ENCODE measurements at places on chromosomes 13 and 19.

GRCh38 chr13:112688560-112689302, 1.1 kb upstream of the ATP11A start:
- no peak for DNase-seq

DNA sequence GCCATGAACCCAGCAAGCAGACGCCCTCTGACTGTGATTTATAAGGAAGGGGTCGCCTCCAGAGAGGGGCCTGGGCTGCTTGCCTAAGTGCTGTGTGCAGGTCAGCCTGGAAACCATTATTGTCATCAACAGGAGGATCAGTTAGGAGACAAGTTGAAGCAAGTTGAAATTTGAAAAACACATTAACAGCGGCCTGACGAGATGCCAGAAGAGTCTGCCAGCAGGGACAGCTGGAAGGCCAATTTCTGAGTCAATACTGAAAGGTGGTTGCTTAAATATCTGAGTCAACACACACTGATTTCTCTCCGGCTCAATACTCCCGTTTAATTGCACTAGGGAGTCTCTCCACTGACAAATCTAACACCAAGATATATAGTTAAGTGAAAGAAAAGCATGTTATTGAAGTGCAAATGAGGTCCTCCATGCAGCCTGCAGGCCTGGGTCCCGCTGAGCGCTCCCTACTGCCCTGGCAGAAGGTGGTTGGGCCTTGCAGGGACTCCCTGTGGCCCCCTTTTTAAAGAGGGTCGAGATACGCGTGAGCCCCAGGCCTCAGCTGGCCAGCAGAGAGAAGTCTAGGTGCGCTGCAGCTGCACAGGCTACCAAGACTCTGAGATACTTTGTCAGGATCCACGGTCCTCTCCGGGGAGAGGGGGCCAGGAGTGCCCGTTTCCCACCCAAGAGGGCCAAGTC, 91.1 kb downstream of the RNASEH2B start:
- no peak for DNase-seq

GRCh38 chr19:31784671-31785101, 435.4 kb upstream of the TSHZ3 start:
- no peak for DNase-seq

DNA sequence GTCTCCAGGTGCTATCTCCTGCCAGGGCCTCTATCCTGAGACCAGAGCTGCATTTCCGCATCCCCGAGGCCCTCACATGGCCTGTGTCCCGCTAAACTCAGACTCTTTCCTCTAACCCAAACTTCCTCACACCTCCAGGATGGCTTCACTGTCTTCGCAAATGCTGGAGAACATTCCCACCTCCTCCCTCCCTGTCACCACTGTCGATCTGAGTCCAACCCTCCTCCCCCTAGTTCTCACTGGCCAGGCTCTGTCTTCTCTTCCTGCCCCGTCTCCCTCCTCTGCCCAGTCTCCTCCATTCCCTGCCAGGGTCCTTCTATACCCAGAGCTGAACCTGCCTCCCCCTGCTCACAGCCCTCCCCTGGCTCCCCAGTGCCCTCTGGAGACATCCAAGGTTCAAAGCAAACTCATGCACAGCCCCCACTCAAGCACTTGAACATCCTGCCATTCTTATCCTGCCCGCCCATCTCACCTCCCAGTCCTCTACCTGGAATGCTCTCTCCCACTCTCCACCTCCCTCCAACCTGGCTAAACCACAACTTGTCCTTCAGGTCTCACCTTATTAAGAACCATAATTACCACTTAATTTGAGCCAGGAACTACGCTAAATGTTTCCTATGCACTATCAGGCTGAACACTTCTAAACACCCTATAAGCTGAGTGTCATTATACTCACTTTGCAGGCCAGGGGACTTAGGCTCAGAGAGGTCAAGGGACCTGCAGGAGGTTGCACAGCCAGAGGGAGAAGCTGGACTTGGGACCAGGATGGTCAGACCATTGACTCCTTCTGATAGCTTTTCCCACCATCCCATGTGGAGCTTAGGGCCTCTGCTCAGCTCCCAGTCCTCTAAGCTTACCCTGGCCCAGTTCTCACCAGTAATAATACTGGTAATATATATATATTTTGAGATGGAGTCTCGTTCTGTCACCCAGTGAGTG, 961 bp upstream of the VSIG10L start:
- no peak for DNase-seq

- DNase-seq: no peak
Measured at GRCh38 chr19:43812688-43813087, 10.4 kb upstream of the LYPD5 start.

- no peak for DNase-seq
Measured at GRCh38 chr19:43798026-43798545, 4.2 kb downstream of the LYPD5 start.

GRCh38 chr13:83943530-83944279, 61.4 kb upstream of the SLITRK1 start:
- DNase-seq: no peak

DNA sequence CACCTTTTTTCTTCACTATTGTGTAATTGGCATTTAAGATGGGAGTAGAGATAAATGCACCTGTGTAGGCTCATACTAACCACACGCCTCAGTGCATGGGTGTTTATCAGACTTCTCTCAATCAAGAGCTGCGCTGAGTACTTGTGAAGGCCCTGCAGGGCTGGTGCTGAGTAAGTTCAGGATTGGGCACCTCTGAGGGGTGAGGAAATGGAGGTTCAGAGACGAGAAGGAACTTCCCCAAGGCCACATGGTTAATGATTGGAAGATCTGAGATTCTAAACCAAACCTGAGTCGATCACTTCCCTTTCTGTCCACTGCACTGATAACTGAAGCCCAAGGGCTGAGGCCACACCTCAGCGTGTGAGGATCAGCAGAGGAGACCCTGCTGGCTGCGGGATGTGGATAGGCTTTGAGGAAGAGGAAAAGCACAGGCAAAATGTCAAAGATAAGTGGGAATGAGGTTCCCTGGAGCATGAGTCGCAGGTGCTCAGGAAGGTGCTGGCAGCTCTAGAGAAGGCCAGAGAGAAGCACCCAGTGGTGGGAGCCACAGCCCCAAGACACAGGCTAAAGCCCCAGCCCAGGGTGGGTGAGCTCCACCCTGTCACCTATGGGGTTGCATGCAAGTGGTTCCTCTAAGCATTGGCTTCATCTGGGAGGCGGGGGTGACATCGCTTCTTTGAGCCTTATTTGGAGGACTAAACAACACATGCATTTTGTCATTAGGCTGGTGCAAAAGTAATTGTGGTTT, 32.3 kb upstream of the GJB6 start:
- DNase-seq: no peak

GRCh38 chr19:3753631-3754410, 7.7 kb downstream of the APBA3 start:
- no peak for DNase-seq

- no peak for DNase-seq
Measured at GRCh38 chr19:19745496-19746285, 12.8 kb upstream of the ZNF14 start.

GRCh38 chr13:51879133-51879532, 17.4 kb downstream of the CCDC70 start:
- no peak for DNase-seq

DNA sequence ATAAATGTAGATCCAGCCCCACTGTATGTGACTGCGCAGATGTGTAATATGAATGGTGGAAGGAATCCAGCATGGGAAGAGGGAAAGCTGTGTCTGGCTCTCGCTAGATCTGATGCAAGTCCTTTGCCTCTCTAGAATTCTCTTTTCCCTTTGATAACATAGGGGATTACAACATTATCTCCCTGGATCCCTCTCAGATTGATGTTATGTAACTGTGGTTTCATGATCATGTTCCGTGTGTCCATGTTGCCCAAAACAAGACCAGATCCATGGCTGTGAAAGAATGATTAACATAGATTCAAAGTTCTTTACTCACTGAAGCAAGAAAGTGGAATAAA, 184.0 kb upstream of the UBL3 start:
- DNase-seq: no peak

DNA sequence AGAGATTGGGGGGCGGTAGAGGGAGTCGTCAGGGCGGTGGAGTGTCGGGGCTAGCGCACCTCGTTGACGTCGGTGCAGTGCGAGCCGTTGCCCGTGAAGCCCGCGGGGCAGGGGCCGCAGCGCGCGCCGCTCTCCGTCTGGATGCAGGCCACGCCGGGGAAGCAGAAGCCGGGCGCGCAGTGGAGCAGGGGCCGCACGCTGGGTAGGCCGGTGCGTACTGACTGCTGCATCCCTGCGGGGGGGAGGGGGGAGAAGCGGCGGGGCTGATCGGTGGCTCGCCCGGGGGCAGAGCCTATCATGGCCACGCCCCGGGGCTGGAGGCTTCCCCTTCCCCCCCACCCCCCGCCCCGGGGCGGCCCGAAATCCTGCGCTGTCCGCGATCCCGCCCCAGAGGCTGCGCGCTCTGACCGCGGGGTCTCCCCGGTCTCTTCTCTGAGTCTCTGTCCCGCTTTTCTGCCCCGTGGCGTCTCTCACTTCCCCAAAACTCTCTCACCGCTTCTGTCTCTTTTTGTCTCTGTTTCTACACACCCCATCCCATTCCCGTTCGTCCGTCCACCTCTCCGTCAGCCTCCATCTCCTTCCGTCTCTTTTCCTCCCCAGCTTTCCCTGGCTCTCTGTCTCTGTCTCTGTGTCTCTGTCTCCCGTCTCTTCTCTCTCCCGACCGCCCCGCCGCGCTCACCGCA, 1.1 kb downstream of the COMP start:
- no peak for DNase-seq

DNA sequence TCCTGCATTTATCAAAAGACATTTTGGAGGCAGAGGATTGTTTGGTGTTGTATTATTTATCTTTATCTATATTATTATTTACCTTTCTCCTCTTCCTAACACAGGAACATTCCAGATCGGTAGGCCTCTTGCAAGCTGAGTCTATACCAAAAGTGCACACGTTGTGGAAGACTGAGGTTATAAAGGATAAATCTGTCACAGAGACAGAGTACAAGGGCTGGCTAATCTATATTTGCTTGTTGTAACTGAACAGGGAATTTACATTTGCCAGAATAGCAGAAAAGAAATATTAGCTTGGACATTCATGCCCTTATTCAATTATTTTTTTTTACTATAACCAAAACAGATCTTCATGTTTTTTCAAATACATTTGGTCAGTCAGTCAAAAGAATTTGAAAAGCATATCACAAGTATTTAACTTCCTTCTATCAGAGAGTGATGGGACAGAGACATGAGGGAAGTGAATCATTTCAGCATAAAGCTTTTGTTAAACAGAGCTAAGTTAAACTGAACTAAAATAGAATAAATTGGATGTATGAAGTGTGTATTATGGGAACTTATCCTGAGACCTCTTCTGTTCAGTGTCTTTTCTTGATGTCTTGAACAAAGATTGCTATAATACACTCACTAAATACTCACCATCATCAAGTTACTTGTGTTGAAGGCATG, 352.5 kb downstream of the DNAJC15 start:
- DNase-seq: no peak

DNA sequence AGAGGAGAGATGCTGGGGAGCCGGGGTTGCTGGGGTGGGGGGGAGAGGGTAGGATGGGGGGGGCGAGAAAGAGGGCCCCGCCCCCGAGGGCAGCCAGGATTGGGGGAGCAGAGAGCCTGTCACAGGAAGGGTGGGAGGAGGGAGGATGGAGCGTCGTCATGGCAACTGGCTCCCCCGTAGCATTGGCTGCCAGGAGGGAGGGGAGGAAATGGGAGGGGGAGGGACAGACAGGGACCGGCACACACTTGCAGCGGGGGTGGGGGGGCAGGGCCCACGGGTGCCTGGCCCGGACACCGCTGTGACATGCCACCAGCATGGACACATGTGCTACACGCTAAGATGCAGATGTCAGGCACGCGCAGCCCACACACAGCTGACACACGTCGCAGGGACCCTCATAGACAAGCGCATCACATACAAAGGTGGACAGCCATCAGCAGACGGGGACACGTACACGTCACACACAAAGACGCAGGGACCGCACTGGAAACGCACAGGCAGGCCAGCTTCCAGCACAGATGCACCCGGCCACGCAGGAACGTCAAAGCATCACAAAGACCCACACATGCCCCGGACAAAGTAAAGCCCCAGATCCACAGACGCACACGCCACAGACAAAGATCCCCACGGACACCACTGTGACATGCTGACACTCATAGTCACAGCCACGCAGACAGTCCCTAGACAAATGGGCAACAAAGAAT, at the start of gene LMTK3:
Gene LMTK3 (minus strand): TSS at position 36 of the 704 bp plus-strand sequence. CDS start 259 bp downstream, outside the sequence.
- no peak for DNase-seq

- peak; percentile 73 for DNase-seq
Measured at GRCh38 chr19:55452749-55453346, 8.6 kb downstream of the ISOC2 start.

- no peak for DNase-seq
Measured at GRCh38 chr19:48113190-48113917, 2.7 kb upstream of the PLA2G4C start.

GRCh38 chr13:76014406-76015318, 378.5 kb downstream of the LMO7 start:
- DNase-seq: no peak

GRCh38 chr13:40517486-40518480, 148.7 kb downstream of the FOXO1 start:
- no peak for DNase-seq

- DNase-seq: no peak
Measured at GRCh38 chr13:23462815-23463559, 29.5 kb upstream of the SACS start.

DNA sequence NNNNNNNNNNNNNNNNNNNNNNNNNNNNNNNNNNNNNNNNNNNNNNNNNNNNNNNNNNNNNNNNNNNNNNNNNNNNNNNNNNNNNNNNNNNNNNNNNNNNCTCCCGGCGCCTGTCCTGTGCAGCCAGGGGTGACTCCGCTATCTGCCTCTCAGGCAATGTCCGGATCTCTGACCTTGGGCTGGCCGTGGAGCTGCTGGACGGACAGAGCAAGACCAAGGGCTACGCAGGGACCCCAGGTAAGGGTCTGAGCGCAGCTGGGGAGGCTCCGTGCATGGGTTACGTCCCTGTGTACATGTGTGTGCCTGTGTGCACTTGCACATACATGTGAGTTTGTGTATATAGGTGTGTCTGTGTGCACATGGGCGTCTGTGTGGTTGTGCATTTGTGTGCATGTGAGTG, 36.1 kb upstream of the TMEM255B start:
- DNase-seq: no peak

DNA sequence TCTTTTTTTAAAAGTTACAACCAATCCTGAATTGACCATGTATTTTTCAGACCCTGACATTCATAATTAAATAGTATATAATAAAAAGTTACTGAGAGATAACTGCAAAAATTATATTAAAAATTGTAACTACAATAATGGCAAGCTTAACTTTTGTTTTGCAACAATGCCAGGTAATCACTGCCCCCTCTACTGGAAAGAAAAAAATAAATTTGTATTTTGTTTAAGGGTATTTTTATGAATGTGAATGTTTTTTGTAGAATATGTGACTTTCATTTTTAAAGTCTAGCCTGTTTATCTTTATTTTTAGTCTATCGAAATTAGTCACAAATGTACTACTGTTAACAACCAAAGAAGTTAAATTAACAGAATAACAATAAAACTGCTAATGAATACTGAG, 21.7 kb downstream of the MRPS31 start:
- no peak for DNase-seq

- DNase-seq: no peak
Measured at GRCh38 chr13:77696006-77696878, 1.2 kb upstream of the SLAIN1 start.

DNA sequence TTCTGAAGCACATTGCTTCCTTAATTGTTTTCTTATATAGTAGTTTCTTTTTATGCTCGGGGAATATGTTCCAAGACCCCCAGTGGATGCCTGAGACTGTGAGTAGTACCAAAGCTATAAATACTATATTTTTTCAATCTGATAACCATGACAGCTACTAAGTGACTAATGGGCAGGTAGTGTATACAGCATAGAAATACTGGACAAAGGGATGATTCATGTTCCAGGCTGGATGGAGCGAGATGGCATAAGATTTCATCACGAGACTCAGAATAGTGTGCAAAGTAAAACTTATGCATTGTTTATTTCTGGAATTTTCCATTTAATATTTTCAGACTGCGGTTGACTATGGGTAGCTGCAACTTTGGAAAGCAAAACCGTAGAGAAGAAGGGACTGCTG, 47.9 kb upstream of the OLFM4 start:
- DNase-seq: no peak

All from neural crest cell (in vitro differentiated cells).